ENCODE measurements at places on chromosomes 4 and X.

- no peak for DNase-seq
Observed at GRCh38 chrX:72245461-72246089, 6.7 kb upstream of the ERCC6L start.

DNA sequence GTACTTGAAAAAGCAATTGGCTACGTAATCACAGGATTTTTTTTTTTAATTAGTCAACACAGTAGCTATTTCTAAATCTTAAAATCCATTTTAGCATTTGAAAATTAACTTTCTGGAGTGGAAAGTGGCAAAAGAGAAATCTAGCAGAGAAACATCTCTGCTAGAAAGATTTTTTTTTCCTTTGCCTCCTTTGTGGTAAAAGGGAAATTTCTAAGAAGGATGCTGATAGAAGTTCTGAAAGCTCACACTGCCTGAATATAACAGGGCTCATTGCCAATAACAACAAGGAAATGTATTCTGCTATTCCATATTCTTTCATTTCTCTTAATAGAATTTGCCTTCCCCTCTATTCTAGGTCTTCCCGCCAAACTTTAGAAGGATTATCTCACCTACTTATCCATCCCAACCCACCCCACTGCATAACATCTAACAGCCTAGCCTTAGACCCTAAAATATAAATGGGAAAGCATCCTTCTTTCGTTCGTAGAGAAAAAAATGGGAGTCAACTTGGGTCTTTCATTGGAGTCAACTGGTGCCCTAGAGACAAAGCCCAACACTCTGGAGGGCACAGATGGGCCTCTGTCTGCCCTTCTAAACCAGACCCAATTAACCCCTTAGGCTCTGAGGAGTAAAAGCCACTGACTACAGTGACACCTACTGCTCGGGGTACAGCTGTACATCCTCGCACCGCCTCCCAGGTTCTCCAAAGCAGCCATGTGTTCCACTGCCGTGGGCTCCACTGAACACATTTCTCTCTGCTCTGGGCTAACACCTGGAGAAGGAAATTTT is 103.9 kb downstream of the MAML3 start:
- DNase-seq, result no peak

DNA sequence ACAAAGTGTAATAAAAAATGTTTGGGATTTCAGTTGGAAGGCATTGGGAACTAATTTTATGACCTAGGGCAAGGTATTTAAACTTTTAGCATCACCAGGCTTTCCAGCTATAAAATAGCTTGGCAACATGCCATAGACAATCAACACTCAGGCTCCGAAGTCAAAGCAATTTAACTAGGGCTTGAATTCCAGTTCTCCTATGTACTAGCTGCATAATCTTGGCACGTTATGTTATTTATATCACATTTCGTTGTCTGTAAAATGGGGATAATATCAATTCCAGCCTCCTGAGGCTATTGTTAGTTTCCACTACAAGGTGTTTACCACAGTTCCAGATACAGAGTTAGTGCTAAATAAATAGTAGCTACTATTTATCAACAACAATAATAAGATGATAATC is 78.8 kb downstream of the DMD start:
- no peak for DNase-seq

DNA sequence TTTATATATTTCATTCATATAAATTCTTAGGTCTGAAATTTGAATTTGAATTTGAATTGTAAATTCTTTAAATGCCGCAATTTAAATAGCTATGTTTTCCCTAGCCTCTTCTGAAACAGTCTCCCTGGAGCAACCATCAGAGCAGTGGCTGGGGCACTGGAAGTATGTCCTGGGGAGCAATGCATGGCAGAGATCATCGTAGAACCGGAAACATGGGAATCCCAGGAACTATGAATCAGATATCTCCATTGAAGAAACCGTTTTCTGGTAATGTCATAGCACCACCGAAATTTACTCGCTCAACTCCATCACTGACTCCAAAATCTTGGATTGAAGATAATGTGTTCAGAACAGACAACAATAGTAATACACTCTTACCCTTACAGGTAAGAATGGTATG is 4.9 kb downstream of the CPEB2 start:
- DNase-seq, result no peak

DNA sequence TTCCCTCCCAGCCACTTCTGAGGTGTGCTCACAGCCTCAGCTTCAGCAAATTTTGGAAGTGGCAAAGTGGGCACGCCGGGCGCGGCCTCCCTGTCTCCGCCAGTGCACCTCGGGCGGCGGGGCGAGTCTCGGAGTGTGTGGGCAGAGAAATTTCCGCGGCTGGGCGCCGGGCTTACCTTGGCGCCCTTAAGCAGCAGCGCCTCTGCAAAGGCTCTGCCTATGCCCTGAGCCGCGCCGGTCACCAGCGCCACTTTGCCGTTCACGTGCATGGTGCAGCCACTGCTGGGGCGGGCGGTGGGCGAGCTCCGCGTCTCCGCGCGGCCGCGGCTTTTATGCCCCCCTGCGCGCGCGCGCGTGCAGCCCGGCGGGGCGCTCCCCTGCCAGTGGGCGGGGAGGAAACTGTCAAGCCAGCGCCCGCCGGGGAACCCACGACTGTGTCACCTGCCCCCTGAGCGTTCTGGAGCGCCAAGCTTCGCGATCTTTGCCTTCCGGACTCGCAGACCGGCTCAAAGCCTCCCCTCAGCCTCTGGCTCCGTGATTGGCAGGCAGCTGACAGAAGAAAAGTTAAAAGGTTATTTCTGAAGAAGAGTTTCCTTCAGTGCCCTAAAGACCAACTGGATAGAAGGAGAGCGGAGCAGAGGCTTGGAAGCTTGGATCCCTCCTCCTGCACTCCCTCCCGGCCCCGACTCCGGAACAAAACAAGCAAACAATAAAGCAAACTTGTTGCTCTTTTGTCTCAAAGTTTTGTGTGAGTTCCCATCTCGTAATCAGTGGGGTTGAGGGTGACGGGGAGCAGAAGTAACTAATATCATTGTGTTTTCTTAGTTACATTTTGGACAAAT is at the start of gene HPGD:
TSS of gene HPGD (minus strand) at position 306 of the 842 bp plus-strand sequence. CDS start at position 269, 37 bp downstream.
- DNase-seq, result peak; percentile 58

GRCh38 chrX:46994096-46994495 is 81.9 kb downstream of the JADE3 start:
- no peak for DNase-seq

DNA sequence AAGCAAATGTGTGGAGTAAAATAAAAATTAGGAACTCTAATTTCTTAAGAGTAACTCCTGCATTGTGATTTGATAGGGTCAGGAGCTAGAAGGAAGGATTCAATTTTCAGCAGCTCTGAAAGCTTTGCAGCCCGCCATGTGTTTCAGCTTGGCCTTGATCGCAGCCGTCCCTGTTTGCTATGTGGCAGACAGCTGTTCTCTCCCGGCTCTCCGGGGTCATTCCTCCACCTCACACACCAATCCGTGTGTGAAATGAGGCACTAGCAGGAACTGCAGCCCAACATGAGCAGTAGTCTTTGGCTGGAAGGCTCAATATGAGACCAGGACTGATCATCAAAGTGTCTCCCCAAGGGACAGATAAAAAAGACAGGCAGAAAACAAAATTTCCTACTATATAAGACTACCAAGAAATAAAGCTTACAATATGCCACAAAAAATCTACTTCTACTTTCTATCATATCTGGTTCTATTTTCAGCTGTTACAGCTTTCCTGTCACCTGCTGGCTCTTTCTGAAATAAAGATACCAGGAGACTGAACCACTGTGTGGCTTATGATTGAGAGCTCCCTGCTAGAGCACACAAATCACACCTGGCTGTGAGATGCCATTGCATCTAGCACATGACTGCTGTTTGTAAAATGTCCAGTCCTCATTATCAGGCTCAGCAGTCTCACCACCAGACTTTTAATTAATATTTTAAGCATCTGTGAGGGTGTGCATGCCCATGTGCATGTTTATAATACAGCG is 44.1 kb upstream of the SEC24B start:
- DNase-seq, result no peak

GRCh38 chr4:53193111-53193510 is 172.8 kb downstream of the SCFD2 start:
- no peak for DNase-seq

- no peak for DNase-seq
Observed at GRCh38 chrX:85379174-85379907, at the start of gene POF1B. POF1B (minus strand) TSS chrX:85379665; CDS start chrX:85379454, 211 bp downstream.

DNA sequence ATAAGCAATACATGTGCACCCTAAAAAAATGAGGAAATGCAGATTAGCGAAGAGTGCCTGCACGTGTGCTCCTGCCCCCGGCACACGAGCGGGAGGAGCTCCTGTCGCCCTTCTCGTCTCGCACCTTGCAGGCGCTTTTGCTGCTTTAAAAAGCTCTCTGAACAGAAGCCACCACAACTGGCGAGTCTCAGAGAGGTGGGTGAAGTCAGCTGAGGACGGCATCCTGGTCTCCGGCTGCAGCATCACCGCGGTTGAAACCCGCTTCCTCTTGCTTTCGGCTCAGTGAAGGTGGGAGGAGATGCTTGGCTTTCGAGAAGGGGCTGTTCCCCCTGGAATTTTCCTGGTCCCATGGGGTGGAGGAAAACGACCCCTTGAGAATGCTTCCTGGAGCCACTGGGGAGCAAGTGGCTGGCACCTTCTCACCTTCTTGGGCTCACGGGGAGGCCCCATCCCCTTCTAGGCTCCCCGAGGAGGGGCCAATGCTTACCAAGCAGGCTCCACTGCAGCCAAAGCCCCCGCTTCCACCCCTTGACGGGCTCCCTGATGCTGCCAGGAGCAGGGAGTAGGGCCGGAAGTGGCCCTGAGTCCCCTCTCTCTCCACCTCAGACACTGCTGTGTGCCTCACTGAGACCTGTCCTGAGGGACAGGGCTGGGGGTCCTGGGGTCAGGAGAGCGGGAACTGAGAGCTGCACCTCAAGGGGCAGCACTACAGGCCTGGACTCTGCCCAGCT is 29.2 kb upstream of the MXD4 start:
- DNase-seq, result peak; percentile 40

- DNase-seq, result no peak
Observed at GRCh38 chr4:19262467-19262866, 989.2 kb upstream of the SLIT2 start.

- DNase-seq, result no peak
Observed at GRCh38 chr4:91485415-91485814, 818.4 kb upstream of the GRID2 start.

DNA sequence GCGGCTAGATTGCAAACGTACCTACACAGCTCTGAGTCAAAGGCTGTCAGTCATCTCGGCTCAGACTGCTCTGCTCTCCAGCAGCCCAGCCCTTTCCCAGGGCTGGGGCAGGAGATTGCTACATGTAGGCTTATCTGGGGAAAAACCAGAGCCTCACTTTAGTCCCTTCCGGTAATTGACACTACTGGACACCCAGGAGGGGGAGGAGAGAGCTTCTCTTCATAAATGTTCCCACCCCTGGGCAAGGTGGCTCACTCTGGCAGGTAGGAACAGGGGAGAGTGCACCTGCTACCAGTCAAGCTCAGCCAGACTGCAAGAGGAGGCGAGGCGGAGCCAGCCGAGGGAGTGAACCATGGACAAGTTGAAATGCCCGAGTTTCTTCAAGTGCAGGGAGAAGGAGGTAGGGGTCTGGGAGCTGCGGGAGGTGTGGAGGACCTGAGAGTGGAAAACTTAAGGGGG is at the start of gene SLC6A14:
TSS of gene SLC6A14 (plus strand) at position 249 of the 459 bp plus-strand sequence. CDS start at position 353, 104 bp downstream.
- DNase-seq, result no peak

- no peak for DNase-seq
Observed at GRCh38 chr4:164828955-164829354, 48.0 kb upstream of the APELA start.

GRCh38 chrX:112223391-112223790 is 140.8 kb upstream of the TRPC5 start:
- no peak for DNase-seq

DNA sequence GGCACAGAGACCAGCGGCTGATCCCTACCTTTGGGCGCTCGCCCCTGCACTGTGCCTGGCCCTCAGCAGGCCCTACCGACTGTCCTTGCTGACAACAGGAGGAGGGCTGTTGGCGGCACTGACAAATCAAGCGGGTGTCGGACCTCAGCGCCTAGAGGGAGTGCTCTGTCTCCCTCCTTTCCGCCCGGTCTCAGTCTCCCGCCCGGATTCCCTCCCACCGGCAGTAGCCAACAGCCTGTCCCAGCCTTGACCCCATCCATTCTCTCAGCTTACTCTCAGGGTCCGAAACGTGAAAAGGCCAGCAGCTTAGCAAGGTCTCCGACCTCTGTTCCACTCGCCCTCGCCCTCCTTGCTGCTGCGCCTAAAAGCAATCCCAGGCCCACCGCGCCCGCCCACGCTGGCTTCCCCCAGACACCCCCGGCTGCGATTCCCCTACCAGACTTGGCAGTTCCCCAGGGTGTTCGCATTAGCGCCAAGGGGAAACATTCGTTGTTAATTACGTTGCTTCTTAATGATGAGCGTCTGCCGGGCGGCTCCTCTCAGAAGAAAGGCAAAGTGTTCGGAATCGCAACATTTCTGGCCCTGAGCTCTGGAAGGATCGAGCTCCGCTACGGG is 96.2 kb downstream of the SOWAHB start:
- no peak for DNase-seq

DNA sequence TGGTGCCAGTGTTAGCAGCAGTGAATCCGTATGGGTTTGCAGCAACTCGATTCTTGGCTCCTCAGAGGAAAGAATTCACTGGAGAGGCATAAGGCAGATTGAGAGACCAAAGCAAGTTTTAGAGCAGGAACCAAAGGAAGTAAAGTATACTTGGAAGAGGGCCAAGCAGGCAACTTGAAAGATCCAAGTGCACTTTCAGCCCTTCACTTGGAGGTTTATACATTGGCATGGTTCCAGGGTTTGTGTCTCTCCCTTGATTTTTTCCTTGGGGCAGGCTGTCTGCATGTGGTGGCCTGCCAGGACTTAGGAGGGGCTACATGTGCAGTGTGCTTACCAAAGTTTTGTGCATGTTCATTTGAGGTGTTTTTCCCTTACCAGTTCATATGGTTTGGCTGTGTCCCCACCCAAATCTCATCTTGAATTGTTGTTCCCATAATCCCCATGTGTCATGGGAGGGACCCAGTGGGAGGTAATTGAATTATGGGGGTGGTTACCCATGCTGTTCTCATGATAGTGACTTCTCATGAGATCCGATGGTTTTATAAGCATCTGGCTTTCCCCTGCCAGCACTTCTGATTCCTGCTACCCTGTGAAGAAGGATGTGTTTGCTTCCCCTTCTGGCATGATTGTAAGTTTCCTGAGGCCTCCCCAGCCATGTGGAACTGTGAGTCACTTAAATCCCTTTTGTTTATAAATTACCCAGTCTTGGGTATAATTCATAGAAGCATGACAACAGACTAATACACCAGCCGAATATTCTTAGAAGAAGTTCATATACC is 86.2 kb upstream of the TSPAN5 start:
- no peak for DNase-seq

GRCh38 chrX:24561121-24561520 is 86.0 kb downstream of the PCYT1B start:
- DNase-seq, result no peak
